Stimulated activated CD8-positive, alpha-beta memory T cell treated with anti-CD3 and anti-CD28 coated beads, Interleukin-12 subunit alpha, Interleukin-12 subunit beta, amount 100 ng/mL, for 1 hour (primary cell): ENCODE measurements at places on chromosomes 6 and 20.

DNA sequence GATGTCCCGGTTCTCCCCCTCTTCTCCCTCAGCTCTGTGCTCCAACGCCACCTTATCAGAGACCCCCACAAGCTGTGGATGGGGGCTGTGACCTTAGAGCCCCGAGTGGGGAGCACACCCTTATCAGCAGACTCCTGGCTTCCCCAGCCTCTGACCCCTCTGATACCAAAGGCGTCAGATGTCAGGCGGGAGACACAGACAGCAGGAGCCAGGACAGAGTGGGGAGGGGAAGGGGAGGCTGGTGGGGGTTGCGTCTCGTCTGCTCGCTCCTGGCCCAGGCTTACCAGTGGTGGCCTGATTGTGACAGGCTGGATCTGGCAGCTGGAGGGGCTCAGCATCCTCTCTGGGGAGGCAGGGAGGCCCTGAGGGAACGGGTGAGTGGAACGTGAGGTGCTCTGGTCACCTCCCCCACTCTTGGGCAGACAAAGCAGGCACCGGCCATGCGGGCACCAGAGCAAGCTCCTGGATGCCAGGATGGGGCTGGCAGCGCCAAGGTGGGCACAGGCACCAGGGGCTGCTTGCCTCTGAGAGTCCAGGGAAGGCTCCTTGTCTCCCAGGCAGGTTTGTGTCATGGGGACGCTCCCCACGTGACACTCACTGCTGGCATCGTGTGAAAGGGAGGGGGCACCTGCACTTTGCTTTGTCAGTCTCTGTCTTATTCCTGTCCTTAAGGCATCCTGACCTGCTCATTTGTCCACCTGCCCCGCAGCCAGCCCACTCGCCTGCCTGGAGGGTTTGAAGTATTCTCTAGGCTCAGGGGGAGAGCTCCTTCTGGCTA lies 27.8 kb upstream of the GATA5 start:
- no peak for DNase-seq

GRCh38 chr20:58375759-58376352 lies 13.2 kb upstream of the VAPB start:
- DNase-seq: no peak

- DNase-seq: no peak
Observed at GRCh38 chr6:7328243-7328642, 15.2 kb upstream of the SSR1 start.

DNA sequence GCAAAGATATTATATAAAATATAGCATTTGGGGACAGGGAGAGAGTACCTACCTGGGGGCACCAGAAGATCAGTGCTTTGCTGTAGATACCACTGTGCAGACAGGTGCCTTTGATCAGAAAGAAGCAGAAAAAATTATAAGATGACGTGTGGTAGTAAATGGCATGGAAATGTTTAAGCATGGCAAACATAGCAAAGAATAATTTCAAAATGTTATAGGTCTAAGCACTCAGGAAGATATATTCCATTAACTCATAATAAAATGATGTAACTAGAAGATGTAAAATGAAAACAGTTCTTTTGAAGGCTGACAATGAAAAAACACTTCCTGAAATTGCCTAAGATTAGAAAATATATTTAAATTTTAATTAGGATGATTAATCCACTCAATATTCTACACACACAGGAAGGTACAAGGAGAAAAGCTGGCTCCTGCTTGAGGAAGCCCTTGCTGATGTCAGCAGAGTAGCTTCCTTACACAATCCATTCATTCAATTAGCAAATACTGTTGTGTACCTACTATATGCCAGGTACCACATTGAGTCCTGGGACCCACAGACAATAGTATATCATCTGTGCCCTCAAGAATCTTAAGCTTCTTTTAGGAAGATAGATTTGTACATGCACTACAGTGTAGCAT lies 290.2 kb upstream of the CNR1 start:
- no peak for DNase-seq

- DNase-seq: no peak
Observed at GRCh38 chr20:6416371-6416770, 293.5 kb upstream of the FERMT1 start.

- no peak for DNase-seq
Observed at GRCh38 chr6:118611334-118611733, 40.1 kb downstream of the CEP85L start.

GRCh38 chr6:13377054-13377758 lies 48.9 kb upstream of the TBC1D7 start:
- DNase-seq: no peak

GRCh38 chr6:134477991-134478635 lies 160.2 kb upstream of the SGK1 start:
- no peak for DNase-seq

DNA sequence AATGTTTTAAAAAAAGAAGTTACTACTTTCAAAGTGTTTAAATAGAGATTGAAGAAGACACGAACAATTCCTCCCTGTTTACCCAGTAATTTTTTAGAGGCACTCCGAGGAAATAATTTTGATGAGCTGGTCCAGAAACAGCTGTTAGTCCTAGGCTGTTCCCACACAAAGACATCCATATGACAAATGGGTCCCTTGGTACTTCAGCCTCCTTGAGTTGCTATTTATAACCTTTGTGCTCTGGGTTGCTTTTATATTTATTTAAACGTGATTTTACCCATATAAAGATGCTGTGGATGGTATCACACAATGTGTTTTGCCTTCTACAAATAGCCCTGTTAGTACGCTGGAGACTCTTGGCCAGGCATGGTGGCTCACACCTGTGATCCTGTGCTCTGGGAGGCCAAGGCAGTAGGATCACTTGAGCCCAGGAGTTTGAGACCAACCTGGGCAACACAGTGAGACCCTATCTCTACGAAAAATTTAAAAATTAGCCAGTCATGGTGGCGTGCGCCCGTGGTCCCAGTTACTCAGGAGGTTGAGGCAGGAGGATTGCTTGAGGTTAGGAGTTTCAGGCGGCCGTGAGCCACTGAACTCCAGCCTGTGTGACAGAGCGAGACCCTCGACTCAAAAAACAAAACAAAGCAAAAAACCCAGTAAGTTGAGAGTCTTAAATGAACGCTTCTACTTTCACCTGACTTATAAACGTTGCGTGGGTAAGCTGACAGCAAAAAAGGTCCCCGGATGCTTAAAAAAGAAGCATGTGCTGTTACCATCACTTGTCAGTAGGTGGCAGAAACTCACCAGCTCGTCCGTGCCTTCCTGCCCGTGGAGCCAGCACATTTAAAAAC lies 56.9 kb upstream of the ARMH2 start:
- peak; percentile 47 for DNase-seq

DNA sequence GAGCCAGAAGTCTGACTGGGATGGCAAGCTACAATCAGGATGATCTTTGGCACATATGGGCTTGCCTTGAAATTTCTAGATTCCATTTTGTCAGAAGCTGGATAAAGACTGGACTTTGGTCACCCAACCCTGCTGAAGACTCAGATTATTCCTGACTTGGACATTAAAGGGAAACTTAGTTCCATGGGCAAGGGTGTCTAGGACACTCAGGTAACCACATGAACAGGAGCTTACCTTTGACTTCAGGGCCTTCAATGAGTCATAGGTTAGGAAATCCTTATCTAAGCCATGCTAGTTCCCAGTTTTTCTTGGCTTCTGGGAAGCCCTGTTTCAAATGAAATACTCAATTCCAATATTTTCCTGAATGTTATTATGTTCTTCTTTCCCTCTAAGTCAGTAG lies 28.5 kb upstream of the IFNGR1 start:
- no peak for DNase-seq

GRCh38 chr20:38810926-38811630 lies 5.6 kb downstream of the PPP1R16B start:
- DNase-seq: no peak

- no peak for DNase-seq
Observed at GRCh38 chr20:47233333-47234188, 122.9 kb downstream of the ZMYND8 start.

DNA sequence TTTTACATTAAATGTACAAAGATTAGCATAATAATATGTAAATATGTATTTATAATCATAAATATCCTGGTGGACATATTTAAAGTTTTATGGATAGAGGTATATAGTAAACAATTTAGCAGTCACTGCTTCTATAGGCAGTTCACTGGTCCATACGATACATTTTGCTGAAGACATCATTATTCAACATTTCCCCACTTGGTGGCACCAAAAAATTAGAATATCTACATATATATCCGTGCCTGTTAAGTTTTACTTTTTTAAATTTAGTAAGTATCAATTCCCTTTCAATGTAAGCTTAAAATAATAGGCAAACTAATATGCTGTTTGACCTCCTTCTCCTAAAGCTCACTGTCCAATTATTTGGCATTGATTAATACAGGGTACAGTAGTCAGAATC lies 64.2 kb downstream of the LMBRD1 start:
- DNase-seq: no peak

DNA sequence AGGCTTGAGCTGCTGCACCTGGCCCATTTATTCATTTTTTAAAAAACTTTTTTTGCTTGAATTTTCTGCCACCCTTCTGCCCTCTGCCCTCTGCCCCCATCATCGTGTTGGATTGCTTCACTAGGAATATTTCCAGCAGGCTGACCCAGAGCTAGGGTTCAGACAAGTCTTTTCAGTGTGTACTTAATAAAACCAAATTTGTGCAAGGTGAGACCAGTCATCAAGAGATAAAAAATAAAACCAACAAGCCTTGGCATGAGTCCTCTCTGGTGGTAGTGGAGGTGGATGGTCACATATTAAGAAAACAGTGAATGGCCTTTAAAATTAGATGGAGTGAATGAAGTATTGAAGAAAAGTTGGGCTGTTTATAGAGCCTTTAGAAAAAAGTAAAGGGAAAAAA lies 239.6 kb downstream of the CDKAL1 start:
- DNase-seq: no peak

GRCh38 chr6:129497481-129498441 lies 212.2 kb downstream of the ARHGAP18 start:
- no peak for DNase-seq

DNA sequence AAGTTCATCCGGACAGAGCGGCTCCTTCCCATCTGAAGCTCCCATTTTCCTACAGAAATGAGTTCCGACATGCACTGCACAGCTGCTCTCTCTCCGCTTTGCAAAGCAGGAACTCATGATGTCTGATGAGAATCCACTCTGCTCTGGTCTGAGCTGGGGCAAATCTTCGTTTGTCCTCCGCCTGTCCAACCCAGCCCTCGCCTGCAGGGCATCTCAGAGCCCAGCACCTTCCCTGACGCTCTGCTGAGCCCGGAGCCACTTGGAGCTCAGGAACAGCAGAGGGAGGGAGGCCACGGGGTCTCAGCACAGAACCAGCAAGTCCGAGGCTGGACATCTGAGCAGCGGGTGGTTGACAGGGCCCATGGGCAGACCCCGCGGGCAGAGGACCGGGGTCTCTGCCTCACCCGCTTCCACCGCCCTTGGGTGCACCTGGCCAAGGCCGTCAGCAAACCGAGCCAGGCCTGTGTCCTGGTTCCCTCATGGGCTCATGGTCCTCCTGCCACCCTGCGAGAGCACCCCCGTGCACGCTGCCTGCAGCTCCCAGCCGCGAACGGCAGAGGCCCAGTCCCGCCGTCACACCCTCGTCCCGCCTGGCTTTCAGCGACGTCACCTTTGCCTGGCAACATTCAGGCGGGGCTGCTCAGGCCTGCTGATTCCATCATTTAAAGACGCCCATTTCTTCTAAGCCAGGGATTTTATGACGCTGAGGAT lies 78.5 kb upstream of the BHLHE23 start:
- DNase-seq: no peak

DNA sequence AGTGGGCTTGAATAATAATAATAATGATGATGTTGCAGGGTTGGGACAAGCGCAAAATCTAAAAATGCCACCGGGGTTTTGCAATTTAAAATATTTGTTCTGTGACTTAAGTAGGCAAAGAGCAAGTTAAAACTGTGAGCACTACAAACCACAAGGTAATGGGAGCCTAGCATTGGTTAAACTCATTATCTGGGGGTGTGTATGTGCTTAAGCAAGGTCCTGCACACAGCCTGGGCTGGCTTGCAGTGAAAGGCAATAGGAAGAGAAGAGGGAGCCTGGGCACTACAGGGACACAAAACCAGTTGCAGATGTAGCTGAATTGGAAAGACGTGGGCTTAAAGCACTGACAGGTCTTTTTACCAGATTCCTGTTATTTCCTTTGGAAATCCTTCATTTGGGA lies 11.7 kb downstream of the SIM1 start:
- DNase-seq: no peak

DNA sequence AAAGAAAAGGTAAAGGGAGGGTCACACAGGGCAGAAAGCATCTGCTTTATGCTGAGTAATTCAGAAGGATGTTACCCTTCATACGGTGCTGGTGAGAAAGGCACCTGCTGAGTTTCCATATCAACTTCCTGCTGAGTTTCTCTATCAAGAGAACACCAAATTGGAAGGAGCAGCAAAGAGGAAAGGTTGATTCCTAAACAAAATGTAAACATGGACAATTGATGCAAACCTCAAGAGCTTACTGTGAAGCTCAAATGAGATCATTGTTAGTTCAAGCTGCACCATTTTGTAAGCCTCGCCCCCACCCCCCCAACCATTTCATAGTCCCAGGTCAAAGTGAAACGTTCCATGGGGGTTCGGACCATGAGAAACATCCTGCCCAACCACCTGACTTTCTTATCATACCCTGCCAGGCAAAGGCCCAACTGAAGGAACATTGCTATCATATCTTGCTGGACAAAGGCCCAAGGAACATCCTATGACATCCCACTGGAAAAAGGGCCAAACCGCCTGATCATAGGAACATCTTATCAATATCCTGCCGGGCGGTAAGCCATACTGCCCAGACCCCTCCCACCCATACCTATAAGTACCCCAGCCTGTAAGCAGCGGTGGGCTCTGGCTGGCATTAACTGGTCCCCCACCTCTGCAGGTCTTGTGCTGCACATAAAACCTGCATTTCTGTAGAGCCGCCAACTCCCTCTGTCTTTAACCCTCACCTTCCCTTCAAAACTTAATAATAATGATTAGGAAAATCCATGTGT lies 171.6 kb downstream of the UBE3D start:
- no peak for DNase-seq

DNA sequence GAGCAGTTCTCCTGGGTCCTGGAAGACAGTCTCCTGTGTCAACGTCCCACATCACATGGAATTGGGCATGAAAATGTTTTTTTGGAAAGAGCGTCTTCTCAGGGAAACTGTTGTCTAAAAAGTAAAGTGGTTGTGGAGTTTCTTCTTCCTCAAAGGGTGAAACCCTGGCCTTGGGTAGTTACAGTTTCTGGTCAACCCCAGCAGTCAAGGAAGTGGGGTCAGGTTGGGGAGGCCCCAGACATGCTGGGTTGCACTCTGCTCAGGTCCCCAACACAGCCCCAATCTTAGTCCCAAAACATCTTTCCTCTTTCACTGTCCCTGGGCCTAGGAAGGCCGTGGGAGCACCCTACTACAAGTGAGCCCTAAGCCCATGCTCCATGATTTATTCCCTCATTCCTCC lies 996 bp upstream of the NFKBIE start:
- DNase-seq: no peak

GRCh38 chr6:99022039-99022609 lies 74.4 kb upstream of the FBXL4 start:
- DNase-seq: no peak

DNA sequence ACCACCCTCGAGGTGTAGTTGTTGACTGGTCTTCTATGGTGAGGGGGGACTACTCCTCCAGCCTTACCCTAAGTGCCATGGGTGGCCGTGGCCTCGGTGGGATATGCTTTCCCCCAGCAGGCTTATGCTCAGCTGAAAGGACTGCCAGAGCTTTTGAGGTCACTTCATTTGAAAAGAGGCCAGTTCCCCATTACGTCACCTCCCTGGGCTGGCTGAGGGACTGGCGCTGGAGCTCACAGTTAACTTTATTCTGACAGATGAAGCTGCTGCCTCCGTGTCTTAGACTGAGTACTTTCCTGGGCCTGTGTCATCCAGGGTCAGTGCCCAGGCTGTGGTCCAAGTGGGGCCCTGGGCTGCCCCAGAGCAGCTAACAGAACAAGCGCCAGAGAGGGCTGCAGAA lies 42.8 kb upstream of the PCMTD2 start:
- DNase-seq: no peak

GRCh38 chr6:133827766-133828165 lies 61.1 kb upstream of the TCF21 start:
- DNase-seq: no peak
